Hematopoietic multipotent progenitor cell treated with erythropoietin and hydrocortisone succinate and interleukin-3 and kit ligand, for 4 days (in vitro differentiated cells): ENCODE measurements at places on chromosomes 6 and 20.

DNA sequence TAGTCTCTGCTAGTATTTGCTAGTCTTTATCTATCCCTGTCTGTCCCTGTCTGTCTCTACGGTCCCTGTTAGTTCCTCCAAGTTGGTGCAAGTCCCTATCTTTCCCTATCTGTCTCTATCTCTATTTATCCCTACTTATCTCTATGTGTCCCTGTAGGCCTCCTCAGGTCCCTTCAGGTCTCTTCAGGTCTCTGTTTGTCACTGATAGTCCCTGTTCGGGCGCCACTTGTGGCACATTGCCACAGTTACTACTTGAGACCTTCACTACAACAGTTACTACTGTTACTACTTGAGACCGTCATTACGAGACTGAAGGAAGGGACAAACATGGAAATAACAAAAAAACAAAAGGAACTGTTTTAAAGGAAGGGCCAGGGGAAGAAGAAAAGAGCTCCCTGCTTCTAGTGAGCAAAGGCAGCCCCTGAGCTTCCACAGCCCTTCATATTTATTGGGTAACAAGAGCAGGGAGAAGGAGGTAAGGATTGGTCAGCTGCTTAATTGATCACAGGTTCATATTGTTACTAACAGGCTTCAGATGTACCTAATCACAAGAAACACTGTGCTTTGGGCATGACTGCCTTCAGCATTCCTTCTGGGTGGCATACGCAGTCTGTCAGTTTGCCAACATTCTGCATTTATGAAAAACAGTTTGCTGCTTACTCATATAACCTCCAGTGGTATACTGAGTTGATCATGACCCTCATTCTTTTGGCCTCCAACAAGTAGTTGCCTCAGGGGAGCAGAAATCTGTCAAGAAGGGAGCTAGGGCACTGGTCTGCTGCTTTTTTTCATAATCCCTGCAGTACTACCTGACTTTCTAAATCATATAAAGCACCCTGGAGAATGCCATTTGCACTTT lies 8.4 kb downstream of the EPB41L2 start:
- peak; percentile 22 for DNase-seq

- peak; percentile 94 for DNase-seq
These were observed 59.5 kb upstream of the RNF144B start for GRCh38 chr6:18327626-18328025.

- no peak for DNase-seq
These were observed 246.8 kb downstream of the QKI start for GRCh38 chr6:163661272-163661671.

- peak; percentile 60 for DNase-seq
These were observed 6.2 kb downstream of the C20orf204 start for GRCh38 chr20:64042054-64042781.

- DNase-seq = no peak
These were observed 276.4 kb downstream of the TAF4 start for GRCh38 chr20:61789329-61789728.

GRCh38 chr6:136526937-136527336 lies 23.3 kb downstream of the MAP7 start:
- no peak for DNase-seq
